Thymus (tissue), 14 donors: ENCODE measurements at places on chromosomes 3 and 15.

- no peak overlapping the region for H3K27ac ChIP-seq
- no peak overlapping the region for H3K4me3 ChIP-seq
- H3K4me1 ChIP-seq = no peaks in the 10 kb centered on the region
- DNase-seq = no peak
- H3K27me3 ChIP-seq = no peaks in the 10 kb centered on the region
These were observed 53.4 kb downstream of the ADAMTS9 start for GRCh38 chr3:64634417-64634816.

DNA sequence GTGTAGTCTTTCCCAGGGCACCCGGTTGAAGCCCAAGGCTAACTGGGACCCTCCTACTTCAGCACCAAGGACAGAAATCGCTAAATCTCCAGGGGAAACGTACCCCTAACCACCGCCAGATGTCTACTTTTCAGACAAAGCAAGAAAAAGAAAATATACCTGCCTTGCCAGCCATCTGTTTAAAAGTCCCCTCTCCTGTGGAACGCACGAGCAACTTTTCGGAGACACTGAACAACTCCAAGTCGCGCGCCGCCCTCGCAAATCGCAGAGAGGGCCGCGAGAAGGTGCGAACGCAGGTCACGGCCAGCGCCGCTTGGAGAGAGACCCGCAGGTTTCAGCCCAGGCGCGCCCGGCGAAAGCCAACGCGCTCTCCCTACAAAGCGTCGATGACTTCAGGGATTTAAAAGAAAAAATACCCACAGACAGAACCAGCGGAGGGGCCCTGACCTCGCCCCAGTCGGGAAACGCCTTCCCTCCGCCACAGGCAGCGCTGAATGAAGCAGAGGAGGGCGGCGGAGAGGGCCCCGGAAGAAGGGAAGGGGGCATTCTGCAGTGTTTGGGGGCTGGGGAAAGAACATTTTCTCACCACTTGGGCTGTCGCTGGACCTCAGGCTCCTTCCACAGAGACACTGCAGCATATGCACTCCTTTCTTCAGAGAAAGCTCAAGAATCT is 213.1 kb downstream of the FGF12 start:
- peaks cover 32% of the 10 kb centered on the region for H3K27me3 ChIP-seq
- no peak overlapping the region for H3K27ac ChIP-seq
- DNase-seq = no peak
- no peaks in the 10 kb centered on the region for H3K36me3 ChIP-seq
- no peak overlapping the region for H3K4me3 ChIP-seq
- H3K4me1 ChIP-seq = no peaks in the 10 kb centered on the region

GRCh38 chr15:26453914-26454313 is 319.0 kb downstream of the GABRB3 start:
- no peak for DNase-seq
- no peaks in the 10 kb centered on the region for H3K36me3 ChIP-seq
- no peaks in the 10 kb centered on the region for H3K4me1 ChIP-seq
- H3K4me3 ChIP-seq = no peak overlapping the region
- H3K27me3 ChIP-seq = no peaks in the 10 kb centered on the region

DNA sequence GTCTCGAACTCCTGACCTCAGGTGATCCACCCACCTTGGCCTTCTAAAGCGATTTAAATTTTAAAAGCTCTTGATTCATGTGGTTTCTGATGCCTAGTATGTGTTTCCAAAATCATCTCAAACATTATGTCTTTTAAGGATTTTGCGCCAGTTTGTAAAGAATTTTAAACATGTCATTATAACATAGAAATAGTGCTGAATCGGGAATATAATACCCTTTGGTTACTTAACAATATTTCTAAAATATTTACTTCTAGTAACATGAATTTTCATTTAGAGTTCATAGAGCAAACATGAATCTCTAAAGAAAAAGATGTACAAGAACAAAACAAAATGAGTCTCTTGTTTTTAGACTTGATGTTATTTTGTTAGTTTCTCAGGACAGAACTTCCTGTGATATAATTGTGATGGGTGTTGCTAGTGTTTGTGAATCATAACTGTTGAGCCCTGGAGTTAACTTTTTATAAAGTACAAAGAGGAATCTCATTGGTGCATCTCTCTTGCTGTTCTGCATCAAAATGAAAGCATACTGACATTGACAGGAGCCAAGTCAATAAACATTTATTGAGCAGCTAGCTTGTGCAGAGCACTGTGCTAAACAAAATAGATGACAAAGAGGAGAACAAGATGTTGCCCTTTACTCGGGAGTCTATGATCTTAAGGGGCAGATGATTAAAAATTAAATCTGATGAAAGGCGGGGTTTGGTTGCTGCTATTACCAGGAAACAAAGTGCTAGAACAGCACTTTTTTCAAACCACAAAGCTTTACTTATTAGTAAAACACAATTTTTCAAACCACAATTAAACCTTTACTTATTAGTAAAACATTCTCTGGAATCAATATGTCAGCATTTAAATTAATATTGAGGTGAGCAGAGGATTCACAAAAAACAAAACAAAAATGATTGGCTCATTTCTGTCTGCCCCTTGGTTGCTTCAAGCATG is 73.4 kb downstream of the MME start:
- no peak overlapping the region for H3K4me3 ChIP-seq
- H3K4me1 ChIP-seq = no peaks in the 10 kb centered on the region
- no peak for DNase-seq
- peaks cover 7% of the 10 kb centered on the region for H3K36me3 ChIP-seq

DNA sequence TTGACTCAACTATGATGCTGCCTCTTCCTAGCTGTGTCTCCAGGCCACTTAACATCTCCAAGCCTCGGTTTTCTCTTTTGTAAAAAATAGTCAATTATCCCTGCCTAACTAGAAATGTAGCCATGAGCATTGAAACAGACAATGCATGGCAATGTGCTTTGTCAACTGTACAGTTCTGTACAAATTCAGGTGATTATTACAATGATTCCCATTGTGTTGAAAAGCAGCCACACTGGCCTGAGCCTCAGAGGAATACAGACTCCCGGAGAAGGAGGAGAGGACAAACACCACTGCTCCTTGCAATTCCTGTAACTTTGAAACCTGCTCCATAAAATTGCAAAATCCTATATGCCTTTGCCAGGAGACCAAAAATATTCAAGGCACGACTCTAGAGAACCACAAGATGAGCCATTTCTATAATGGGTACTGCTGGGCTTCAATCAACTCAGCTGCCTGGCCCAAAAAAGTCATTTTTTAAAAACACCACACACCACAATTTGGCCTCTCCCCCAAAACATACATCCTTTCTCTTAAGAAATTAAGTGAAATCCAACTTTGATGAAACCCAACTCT is 28.6 kb downstream of the DAPK2 start:
- no peaks in the 10 kb centered on the region for H3K36me3 ChIP-seq
- no peaks in the 10 kb centered on the region for H3K27me3 ChIP-seq
- H3K4me3 ChIP-seq = no peak overlapping the region

DNA sequence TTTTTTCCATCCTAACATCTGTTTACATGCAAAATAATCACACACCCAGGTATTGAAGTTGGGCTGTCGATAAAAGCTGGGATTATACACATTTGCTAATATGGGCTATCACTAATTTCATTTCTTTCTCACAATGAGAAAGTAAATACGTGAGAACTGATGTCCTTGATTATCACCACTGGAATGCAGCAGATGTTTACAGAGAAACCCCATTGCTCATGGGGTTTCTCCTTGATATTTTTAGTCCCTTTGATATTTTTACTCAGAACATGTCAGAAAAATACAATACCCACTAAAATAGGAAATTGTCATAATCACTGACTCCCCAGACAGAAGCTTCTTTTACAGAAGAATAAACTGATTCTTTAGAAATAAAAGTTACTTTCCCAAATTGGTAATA is 535.1 kb upstream of the CCDC54 start:
- H3K36me3 ChIP-seq = no peaks in the 10 kb centered on the region
- no peak for DNase-seq
- H3K27me3 ChIP-seq = no peaks in the 10 kb centered on the region
- no peaks in the 10 kb centered on the region for H3K4me1 ChIP-seq

DNA sequence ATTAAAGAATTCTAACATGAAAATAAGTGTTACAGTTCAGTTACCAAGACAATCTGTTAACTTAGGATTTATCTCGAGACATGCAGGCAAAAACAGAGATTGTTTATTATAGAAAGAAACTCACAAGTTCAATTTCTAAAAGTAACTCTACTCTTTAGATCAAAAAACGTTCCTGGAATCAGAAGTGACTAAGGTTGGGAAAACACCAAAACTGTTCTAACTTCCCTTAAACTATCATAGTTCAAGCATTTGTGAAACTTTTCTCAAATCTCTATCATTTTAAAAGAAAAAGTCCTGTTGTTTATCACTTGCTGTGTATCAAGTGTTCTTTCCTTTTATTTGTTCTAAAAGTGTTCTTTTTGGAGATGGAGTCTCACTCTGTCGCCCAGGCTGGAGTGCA is 8.7 kb downstream of the WDR82 start:
- H3K4me3 ChIP-seq = no peak overlapping the region
- no peak for DNase-seq
- H3K27me3 ChIP-seq = no peaks in the 10 kb centered on the region

DNA sequence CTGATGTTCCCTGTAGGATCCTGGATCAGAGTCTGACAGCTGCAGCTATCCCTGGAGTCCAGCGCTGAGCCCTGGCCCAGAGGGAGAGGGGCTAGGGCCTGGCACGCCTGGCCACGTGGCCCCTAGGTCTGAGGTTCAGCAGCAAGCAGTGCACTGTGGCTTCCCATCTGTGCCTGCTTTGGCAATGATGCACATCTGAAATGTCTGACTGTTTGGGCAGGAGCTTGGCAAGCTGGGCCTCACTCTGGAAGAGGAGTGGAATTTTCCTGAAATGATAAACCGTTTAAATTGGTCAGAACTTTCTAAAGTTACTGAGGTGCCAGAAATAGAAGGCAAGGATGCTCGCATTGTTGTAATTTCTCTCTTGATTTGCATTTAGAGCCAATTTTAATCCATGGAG is 48.8 kb upstream of the MRPS22 start:
- H3K27ac ChIP-seq = no peak overlapping the region
- no peak overlapping the region for H3K4me3 ChIP-seq
- H3K27me3 ChIP-seq = no peaks in the 10 kb centered on the region
- H3K36me3 ChIP-seq = no peaks in the 10 kb centered on the region
- H3K4me1 ChIP-seq = no peaks in the 10 kb centered on the region
